ENCODE measurements at places on chromosomes 7 and 10.

DNA sequence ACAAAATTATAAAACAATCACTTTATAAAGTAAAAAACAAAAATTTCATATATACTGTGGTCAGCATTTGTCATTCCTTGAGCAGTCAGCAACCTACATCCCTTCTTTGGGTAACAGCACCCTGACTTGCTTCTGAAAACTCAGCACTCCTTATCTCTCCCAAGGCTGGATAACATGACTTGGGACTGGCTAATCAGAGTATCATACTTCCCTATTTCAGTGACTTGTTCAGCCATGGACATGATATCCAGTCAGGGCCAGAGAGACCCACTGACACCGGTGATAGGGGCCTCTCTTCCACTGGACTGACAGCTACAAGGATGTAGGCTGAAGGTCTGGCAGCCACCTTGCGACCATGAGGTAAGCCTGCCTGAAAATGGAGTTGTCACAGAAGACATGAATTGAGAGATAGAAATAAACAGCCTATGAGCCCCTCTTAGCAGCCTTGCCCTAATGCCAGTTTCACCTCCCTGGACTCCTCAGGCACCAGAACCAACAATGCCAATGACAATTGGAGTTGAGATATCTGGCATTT lies 84.4 kb upstream of the NEBL start:
- no peak for DNase-seq

GRCh38 chr10:89301721-89302445 lies at the start of gene IFIT2:
TSS of gene IFIT2 (plus strand) at chr10:89302046. CDS start at chr10:89302124, 78 bp downstream.
- peak; percentile 26 for DNase-seq

GRCh38 chr7:54917613-54918391 lies 101.0 kb upstream of the EGFR start:
- DNase-seq = no peak

DNA sequence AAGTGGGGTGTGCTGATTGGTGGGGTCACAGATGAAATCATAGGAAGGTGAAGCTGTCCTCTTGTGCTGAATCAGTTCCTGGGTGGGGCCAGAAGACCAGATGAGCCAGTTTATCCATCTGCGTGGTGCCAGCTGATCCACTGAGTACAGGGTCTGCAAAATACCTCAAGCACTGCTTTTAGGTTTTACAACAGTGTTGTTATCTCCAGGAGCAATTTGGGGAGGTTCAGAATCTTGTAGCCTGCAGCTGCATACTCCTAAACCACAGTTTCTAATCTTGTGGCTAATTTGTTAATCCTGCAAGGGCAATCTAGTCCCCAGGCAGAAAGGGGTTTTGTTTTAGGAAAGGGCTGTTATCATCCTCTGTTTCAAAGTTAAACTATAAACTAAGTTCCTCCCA lies 17.0 kb upstream of the IFRD1 start:
- no peak for DNase-seq

DNA sequence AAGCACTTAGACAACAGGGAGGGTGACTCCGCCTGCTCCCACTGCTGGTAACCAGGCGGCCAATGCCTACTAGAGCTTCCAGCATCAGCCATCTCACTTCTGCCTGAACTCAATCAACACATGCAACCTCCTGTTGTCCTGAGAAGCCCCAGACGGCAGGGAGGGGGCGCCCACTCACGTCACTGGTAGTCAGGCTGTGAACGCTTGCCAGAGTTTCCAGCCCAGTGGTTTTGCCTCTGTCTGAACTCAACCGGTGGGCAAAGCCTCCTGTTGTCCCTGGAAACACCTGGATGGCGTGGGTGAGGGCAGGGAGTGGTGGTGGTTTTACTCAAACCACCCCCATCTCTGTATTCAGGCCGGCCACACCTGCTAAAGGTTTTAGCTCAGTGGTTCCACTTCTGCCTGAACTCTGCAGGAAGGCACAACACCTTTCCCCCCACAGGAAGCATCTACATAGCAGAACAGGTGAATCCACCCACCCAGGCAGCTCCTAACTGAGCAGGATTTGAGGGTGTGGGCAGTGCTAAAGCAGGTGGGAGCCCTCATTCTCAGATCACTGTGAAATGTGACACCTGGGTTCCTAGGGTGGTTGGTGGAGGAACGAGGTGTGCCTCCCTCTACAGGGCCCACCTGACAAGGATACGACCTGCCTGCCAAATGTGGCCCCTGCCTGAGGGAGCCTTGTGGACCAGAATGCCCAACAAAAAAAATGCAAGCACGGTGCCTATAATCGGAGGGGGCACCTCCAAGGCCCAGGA lies 563.0 kb upstream of the SEMA3D start:
- no peak for DNase-seq

- DNase-seq = no peak
Observed at GRCh38 chr7:135763261-135763660, 14.6 kb upstream of the FAM180A start.

DNA sequence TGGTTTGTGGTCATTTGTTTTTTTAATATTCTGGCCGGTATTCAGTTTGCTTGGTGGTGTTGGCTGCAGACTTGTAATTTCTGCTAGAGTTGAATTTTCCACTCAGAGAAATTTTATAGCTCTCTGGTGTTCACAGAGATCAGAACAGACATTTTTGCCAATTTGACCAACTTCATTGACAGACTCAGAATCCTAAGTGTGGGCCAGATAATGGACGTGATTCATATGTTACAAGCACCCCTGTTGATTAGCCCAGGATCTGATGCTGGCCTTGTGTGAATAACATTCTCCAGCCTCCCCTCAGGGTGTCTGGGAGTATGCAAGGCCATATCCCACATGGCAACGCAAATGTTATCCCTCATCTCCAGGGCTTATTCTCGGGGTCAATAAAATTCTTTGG lies 283.8 kb downstream of the C7orf25 start:
- DNase-seq = no peak

- no peak for DNase-seq
Observed at GRCh38 chr10:127587668-127588365, 38.7 kb downstream of the NPS start.

- no peak for DNase-seq
Observed at GRCh38 chr7:70776627-70777101, 355.3 kb upstream of the GALNT17 start.

DNA sequence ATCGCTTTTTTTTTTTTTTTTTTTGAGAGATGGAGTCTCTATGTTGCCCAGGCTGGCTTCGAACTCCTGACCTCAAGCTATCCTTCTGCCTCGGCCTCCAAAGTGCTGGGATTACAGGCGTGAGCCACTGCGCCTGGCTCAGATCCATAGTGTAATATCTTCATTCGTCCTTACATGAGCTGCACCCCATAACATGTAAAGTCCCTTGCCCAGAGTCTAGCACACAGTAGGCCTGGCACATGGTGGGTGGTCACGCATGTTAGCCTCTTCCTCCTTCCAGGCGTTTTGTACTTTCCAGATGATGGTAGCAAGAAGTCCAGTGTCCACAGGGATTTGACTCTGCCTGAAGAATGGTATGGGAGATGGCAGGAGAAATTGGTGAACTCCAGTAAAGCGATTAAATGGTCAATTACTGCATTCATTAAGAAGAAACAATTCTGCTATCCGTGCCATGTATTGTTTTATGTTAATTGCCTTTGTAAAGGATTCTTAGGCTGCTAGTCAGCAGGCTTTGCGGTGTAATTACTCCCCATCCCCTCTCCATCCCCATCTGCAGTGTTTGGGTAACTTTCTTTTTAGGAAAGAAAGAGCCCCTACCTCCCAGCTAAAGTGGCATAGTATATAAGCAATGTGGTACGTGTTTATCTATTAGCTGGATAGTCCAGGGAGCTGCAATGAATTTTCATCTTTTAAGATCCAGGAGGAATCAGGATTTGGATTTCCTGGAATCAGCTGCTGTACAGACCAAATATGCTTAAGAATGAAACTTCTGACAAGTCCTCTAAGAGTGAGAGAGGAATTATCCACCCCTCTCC lies 1.2 kb downstream of the TPST1 start:
- DNase-seq = no peak

DNA sequence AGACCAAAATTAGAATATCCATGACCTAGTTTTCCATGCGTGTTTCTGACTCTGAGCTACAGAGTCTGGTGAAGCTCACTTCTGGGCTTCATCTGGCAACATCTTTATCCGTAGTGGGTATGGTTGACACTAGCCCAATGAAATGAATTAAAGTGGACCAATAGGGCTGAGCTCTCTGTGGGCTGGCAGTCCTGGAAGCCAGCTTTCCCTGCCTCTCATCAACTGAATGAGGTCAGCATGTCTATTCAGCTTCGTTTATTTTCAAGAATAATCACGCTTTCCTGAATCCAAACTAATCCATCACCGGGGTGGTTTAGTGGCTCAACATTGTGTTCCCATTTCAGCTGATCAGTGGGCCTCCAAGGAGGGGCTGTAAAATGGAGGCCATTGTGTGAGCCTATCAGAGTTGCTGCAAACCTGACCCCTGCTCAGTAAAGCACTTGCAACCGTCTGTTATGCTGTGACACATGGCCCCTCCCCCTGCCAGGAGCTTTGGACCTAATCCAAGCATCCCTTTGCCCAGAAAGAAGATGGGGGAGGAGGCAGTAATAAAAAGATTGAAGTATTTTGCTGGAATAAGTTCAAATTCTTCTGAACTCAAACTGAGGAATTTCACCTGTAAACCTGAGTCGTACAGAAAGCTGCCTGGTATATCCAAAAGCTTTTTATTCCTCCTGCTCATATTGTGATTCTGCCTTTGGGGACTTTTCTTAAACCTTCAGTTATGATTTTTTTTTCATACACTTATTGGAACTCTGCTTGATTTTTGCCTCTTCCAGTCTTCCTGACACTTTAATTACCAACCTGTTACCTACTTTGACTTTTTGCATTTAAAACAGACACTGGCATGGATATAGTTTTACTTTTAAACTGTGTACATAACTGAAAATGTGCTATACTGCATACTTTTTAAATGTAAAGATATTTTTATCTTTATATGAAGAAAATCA lies 35.5 kb downstream of the CAV1 start:
- DNase-seq = peak; percentile 14

- no peak for DNase-seq
Observed at GRCh38 chr7:28812616-28813015, 145.5 kb downstream of the TRIL start.

DNA sequence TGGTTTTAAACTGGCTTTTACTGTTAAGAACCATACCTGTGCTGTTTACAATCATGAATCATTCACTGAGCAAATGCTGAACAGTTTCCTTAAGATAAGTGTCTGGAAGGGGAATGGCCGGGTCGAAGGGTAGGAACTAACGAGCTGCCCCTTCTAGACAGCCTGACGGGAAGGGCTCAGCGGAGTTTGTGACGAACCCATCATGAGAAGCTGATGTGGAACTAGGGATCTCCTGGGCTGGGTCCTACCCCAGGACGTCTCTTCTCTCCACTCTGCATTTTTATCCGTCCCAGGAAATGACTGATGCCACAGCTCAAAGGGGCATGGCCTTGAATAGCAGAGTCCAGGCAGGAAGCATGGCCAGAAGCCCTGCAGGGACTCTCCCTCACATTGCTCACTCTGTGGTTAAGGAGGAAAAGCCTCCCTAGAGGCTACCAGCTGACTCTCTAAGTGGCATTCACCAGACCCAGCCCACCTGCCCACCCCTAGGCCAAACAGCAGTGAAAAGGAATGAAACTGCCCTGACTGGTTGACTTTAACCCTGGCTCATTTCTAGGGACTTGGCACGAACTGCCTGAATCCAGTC lies 112.0 kb downstream of the PFKFB3 start:
- no peak for DNase-seq

DNA sequence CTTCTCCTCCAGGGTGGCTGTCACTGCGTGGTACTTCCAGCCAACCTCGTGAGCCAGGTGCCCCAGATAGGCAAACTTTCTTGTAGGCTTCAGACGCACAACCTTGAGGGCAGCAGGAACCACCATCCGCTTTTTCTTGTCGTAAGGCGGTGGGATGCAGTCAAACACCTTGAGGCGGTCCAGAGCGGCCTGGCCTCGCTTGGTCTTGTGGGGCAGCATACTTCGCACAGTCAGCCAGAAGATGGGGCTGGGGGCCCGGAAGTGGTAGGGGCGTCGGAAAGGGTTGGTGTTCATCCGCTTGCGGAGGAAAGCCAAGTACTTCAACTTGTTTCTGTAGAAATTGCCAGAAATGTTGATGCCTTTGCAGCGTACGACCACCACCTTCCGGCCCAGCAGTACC lies 17.4 kb downstream of the SHOC2 start:
- DNase-seq = no peak

DNA sequence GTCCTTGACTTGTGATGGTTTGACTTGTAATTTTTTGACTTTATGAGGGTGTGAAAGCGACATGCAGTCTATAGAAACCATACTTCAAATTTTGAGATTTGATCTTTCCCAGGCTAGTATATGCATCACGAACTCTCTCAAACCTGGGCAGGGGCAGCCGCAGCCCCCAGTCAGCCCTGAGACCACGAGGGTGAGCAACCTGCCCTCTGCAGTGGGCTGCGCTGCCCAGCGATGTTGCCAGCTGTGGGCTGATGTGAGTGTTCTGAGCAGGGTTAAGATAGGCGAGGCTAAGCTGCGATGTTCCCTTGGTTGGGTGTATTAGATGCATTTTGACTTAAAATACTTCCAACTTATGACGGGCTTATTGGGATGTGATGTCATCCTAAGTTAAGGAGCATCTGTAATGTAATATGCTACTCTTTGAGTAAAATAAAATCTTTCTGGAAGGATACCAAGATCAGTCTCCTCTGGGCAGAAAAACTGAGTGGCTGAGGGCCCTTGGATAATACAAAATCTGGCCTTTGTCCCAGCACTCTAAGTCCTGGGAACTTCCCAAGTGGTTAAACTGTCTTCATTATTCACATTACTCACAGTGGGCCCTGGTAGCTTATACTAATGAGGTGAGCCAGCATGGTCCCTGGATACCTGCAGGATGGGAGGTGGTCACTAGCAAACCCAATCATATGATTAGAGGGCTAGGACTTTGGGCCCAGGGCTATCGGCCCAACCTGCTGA lies 28.4 kb upstream of the CNPY1 start:
- DNase-seq = no peak

- DNase-seq = no peak
Observed at GRCh38 chr7:1230411-1231213, 2.1 kb upstream of the UNCX start.

GRCh38 chr7:2757904-2758672 lies 70.1 kb downstream of the AMZ1 start:
- DNase-seq = peak; percentile 99

- DNase-seq = no peak
Observed at GRCh38 chr10:33808475-33808874, 474.0 kb upstream of the NRP1 start.

GRCh38 chr7:42907316-42907715 lies 4.6 kb downstream of the C7orf25 start:
- DNase-seq = no peak

GRCh38 chr7:26397796-26398426 lies 106.2 kb downstream of the SNX10 start:
- no peak for DNase-seq

- DNase-seq = no peak
Observed at GRCh38 chr10:24989867-24990266, 26.1 kb downstream of the ENKUR start.

GRCh38 chr7:94394437-94395140 lies at the start of gene COL1A2:
TSS of gene COL1A2 (plus strand) at chr7:94394895. CDS start at chr7:94395032, 137 bp downstream.
- DNase-seq = no peak

GRCh38 chr7:158368449-158368848 lies 219.2 kb downstream of the PTPRN2 start:
- no peak for DNase-seq

DNA sequence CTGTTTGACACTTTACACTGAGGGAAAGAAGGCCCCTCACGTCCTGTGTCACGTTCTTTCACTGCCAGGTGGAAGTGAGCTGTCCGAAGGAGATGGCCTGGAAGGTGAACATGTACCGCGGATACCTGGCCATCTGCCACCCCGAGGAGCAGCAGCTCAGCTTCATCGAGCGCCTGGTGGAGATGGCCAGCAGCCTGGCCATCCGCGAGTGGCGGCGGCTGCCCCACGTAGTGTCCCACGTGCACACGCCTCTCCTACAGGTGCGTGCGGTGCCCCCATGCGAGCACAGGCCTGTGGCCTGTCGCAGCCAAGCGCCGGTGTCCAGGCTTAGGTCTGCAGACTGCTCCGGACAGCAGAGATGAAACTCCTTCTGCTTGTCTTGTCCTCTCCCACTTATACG lies 103.4 kb downstream of the TRRAP start:
- DNase-seq = no peak
